ENCODE measurements at places on chromosomes 1 and 21. TPM values are rescaled to one million over a fixed set of nuclear protein-coding genes. Genes with fewer than 3 reads are reported as not detected.

GRCh38 chr21:15837645-15838044 lies 107.9 kb downstream of the USP25 start:
- DNase-seq, result no peak

GRCh38 chr1:63269571-63269970 lies 52.8 kb upstream of the FOXD3 start:
- no peak for DNase-seq

GRCh38 chr1:49052102-49052501 lies 275.4 kb upstream of the BEND5 start:
- DNase-seq, result no peak

The OR2L2 gene
- total RNA-seq, result not detected

- no peak for DNase-seq
Measured at GRCh38 chr21:19440792-19441655, 1037.4 kb upstream of the TMPRSS15 start.

Data from psoas muscle (tissue), 8 donors.